ENCODE measurements at places on chromosomes 6 and 20.

DNA sequence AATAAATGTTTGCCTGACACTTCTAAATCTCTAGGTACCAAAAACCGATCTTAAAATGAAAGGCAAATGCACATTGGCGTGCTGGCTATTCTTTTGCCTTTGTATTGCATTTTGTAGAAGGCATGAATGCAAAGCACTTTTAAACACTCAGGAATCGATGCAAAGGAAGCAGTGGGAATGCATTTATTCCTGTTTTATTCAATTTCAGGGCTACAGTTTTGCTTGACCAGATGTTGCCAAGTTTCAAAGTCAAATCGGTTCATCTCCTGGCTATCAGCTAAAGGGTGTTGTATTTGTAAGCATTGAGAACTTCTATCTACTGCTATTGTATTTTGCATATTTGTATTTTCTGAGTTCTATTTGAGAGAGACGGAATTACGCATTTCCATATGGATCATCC is 659.8 kb upstream of the SLC35B3 start:
- no peak for DNase-seq

DNA sequence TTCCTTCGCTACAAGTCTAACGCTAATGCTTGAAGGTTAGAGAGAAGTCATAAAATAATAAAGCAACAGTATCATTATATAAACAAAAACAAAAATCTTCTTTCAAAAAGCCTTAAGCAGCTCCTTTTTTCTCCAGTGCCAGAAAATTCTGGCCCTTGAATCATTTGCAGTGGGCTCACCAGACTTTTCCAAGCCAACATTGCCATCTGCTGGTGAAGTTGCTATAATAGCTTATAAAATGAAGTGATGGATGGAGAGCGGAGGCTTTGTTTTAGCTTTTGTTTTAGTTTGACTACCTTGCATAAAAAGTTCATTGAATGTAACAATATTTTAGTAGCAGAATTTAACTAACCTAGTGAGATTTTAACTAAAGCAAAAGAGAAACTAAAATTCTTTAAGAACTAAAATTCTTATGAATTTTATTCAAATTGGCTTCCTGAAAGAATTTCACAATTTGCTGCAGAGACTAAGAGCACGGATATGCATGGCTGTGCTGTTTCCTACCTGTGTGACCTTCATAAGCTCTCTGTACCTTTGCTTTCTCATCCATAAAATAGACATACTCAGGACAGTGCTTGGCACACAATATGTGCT is 44.8 kb upstream of the SLC2A12 start:
- peak; percentile 47 for DNase-seq

- no peak for DNase-seq
Measured at GRCh38 chr20:16601047-16601446, 27.8 kb upstream of the KIF16B start.

DNA sequence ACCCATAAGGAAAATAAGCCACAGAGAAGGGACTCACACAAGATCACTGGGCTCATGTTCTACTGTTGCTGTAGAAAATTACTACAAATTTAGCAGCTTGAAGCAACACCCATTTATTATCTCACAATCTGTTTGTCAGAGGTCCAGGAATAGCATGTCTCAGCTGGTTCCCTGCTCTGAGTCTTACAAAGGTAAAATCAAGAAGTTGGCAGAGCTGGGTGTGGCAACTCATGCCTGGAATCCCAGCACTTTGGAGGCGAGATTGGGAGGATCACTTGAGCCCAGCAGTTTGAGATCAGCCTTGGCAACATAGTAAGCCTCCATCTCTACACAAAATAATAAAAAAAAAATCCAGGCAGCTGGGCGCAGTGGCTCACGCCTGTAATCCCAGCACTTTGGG is 28.5 kb upstream of the ZNF831 start:
- DNase-seq, result no peak

GRCh38 chr6:144585217-144585814 is 300.2 kb downstream of the UTRN start:
- DNase-seq, result no peak

GRCh38 chr6:93515736-93516135 is 96.4 kb upstream of the EPHA7 start:
- no peak for DNase-seq

- DNase-seq, result no peak
Measured at GRCh38 chr20:60255415-60255814, 297.2 kb downstream of the CDH26 start.

- no peak for DNase-seq
Measured at GRCh38 chr20:47066484-47067270, 172.0 kb downstream of the EYA2 start.

- DNase-seq, result no peak
Measured at GRCh38 chr6:168849459-168849858, 404.2 kb downstream of the THBS2 start.

DNA sequence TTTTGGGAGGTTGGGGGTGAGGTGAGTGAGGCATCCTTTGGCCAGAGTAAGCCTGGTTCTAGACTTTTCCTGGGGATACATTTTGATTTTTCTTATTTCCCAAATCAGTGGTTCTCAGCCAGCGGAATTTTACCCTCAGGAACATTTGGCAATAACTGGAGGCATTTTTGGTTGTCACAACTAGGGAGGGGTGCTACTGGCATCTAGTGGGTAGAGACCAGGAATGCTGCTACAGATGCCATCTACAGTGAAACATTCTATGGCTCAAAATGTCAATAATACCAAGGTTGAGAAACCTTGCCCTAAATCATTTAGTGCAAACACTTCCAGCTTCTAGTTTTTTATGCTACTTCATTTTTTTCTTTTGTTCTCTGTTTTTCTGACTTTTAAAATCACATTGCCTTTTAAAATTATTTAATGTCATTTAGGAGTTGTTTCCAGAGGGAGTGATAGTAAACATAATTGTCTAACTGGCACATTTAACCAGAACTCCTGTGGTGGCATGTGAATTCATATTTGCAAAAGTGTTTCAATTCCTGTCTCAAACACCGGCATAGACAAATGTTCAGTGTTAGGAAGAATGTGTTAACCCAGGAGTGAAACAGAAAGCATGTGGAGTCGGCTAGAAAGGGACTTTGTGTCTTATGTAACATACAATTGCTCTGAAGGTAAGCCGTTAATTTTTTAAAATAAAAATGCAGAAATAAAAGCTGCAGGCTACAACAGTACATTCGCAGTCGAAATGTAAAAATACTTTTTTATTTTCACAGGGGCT is 59.0 kb downstream of the QRSL1 start:
- no peak for DNase-seq

- DNase-seq, result no peak
Measured at GRCh38 chr6:105507811-105508210, 104.9 kb upstream of the PREP start.

DNA sequence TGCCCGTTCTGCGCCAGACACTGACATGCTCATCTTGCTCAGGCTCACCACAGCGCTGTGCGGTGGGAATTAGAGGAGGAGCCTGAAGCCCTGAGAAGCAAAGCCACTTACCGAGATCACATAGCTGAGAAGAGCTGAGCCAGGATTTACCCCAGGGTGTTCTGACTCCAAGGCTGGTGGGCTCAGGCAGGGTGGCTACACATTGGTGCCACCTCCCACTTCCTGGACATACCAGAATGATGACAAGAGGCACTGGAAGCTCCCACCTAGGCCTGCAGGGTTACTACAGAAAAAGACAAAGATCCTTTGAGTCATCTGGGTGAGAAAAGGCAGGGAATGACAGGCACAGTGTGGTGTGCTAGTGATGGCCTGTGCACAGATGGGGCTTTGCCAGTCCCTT is 24.4 kb upstream of the FKBP1A start:
- DNase-seq, result no peak

GRCh38 chr6:52642368-52642767 is 28.5 kb upstream of the TMEM14A start:
- no peak for DNase-seq

GRCh38 chr6:134314006-134314821 is 3.7 kb downstream of the SGK1 start:
- no peak for DNase-seq

- DNase-seq, result no peak
Measured at GRCh38 chr6:92380803-92381601, 1038.4 kb downstream of the EPHA7 start.

GRCh38 chr20:24081077-24081476 is 92.5 kb upstream of the GGTLC1 start:
- DNase-seq, result no peak

- no peak for DNase-seq
Measured at GRCh38 chr6:25369433-25370177, 90.4 kb downstream of the CARMIL1 start.

GRCh38 chr6:71400852-71401251 is 112.2 kb downstream of the OGFRL1 start:
- no peak for DNase-seq

GRCh38 chr20:41248368-41249024 is 69.0 kb downstream of the ZHX3 start:
- no peak for DNase-seq

DNA sequence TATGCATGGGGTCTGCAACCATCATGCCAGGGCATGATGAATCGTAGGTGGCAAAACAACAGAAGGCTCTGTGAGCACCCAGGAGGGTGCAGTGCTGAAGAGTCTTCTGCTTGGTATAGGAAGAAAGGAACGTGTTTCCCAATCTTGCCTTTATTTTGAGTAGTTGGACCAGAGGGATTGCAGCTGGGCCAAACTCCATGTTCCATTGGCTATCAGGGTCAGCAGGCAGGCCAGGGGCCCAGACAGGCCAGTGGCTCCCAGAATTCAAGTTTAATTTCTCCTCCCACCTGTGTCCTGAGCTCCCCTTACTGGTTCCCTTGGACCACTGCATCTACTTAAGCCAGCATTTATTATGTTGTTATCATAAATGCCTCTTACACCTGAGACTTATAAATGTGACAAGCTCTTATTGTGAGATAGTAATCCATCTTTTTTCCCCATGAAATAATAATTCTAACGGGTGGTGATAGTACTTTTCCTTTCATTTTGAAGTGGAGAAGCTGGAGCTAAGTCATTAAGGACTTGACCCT is 918 bp upstream of the TRIM38 start:
- no peak for DNase-seq

DNA sequence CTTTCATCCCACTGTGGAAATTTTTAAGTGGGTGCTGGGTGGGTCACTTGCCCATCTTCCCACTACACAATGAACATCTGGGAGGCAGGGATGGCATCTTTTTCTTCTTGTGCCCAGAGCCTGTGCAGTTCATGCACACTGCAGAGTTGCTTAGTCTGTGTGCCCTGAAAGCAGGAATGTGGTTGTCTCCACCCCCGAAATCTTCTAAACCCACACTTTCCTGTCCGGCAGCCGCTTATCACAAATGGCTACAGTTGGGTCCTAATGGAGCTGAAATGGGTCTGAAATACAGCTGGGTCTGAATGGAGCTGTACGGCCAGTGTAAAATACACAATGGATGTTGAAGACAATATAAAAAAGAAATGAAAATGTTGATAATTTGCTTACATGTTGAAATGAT is 112.1 kb upstream of the PMEPA1 start:
- no peak for DNase-seq

DNA sequence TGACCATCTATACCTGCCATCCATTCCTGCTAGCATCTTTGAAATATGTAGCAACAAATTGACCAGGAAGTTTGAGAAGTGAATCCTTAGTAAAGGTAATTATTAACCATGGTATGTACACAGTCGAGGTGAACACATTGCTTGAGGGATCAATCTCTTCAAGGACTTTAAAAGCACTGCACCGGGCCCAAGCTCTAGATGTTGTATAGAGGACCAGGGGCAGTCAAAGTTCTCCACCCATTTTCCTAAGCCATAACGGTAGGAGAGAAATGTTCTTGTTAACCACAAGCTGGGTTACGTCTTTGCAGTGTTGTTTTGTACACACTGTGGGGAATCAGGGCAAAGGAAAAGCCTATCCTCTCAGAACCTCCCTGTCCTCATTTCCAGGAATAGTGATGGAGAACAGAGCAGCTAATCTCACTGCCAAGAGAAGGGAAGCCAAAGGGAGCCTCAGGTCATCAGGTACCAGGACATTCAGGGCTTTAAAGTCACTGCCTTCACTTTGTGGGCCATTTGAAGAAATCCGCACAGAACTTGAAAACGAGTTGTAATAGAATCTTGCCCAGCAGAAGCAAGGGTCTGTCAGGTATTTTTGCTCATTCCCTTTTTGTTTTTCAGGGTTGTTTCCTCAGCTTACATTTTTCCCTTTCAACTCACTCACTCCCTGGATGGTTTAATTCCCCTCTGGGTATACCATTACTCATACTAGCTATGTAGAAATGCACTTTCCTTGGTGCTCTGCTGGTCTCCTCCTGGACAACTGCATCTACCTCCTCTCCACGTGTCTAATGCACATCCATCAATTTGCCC is 5.3 kb upstream of the PM20D2 start:
- DNase-seq, result no peak

GRCh38 chr6:111087106-111087835 is at the start of gene SLC16A10:
Gene SLC16A10, plus strand, starts transcription at chr6:111087503. Its CDS starts 250 bp downstream, at chr6:111087753.
- peak; percentile 86 for DNase-seq

DNA sequence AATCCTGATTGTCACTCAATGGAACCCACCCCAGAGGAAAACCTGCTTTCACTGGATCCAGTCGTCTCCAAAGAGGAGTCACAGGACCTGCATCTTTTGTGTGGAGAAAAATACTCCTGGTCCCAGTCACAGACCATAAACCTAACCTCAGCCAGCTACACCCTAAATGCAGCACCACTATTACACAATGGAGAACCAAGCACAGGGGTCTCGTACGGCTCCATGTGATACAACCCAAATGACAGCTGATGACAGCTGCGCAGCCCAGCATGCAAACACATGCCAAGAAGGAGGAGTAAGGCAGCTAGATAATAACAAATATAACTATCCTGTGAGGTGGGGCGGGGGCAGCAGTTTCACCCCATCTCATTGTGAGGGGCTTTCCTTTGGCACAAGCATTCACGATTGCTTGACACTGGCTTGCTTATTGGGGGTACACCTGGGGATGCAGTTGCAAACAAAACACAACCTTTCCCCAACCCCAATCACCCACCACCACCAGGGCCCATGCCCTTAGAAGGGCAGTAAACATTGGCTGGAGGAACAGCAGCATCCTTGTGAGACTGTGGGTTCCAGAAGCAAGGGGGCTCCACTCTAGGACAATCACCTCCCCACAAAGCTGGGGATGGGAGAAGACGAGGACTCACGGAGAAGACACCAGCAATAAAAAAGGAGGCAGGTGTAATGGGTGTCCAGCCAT is 51.5 kb downstream of the TRERF1 start:
- no peak for DNase-seq
